ENCODE measurements at places on chromosomes 7 and 10.

GRCh38 chr7:80511964-80512363 is at the start of gene GNAT3:
Gene GNAT3, minus strand, starts transcription at chr7:80512064. Its CDS starts 138 bp downstream, at chr7:80511926.
- DNase-seq, result no peak

- no peak for DNase-seq
Observed at GRCh38 chr7:131546583-131547141, 9.8 kb downstream of the PODXL start.

- DNase-seq, result peak; percentile 1
Observed at GRCh38 chr10:109773288-109774120, 149.8 kb downstream of the XPNPEP1 start.

DNA sequence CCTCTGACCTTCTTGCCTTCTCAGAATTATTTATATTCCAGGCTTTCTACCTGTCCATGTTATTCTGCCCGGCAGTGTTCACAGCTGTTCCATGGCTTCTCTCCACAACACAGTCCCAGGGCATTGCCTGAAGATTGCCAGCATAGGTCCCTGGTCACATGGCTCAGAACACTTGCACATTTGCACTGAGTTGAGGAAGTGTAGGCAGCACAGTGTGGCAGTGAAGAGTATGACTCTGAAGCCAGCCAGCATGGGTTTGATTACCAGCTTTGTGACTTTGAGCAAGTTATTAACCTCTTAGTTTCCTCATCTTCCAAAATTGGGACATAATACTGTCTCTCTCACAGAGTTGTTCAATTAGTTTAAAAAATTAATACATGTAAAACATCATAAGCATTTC is 73.2 kb upstream of the NEUROD6 start:
- DNase-seq, result no peak

GRCh38 chr10:11746883-11747539 is 4.8 kb downstream of the ECHDC3 start:
- no peak for DNase-seq

- DNase-seq, result no peak
Observed at GRCh38 chr10:133017203-133017601, 70.5 kb upstream of the ADGRA1 start.

- peak; percentile 46 for DNase-seq
Observed at GRCh38 chr7:93115796-93116195, 2.0 kb downstream of the SAMD9 start.

DNA sequence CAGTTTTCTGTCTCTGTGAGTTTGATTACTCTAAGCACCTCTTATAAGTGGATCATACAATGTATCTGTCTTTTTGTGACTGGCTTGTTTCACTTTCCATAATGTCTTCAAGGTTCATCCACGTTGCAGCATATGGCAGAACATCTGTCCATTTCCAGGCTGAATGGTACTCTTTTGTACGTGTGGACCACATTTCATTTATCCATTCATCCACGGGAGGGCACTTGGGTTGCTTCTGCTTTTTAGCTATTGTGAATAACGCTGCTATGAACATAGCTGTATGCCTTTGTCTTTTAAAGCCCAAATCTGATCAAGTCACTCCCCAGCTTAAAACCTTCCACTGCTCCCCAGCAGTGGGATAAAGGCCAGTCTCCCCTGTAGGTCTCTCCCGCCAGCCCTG is 31.5 kb downstream of the EGFR start:
- DNase-seq, result no peak

- no peak for DNase-seq
Observed at GRCh38 chr10:80460399-80461207, 6.5 kb downstream of the TSPAN14 start.

GRCh38 chr7:151904270-151904669 is 27.4 kb upstream of the PRKAG2 start:
- DNase-seq, result no peak

DNA sequence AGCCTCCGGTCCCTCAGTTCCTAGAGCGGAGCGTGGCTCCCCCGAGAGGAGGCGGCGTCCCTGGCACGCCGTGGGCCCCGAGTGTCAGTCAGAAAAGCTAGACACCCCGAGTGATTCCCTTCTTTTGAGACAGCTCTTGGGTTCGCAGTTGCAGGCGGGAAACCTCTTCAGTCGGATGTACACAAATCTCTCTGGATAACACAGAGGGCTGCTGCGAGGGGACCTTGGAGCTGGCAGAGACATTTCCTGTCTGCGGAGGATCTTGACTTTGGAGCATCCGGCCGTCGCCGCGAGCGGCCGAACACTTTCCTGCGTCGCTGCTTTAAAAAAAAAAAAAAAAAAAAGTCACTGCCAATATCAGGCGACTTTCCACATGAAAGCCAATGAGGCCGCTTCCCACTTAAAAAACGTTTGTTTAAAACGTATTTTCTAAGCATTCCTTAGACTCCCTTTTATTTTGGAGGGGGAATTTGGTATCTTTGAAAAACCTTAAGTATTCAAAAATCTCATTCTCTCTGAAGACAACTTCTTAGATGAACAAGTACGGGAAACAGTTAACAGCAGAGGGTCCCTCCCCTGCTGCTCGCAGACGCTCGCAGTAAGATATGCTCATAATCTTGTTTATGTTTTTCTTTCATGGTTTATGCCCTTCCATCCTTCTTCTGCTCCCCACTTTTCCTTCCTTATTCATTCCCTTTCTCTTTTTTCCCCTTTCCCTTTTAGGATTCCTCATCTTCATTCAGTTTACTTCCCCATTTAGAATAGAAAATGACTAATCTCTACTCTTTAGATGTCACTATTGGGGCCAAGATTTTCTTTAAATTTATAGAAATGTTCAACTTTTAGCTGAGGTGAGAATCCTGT is 10.0 kb downstream of the HHEX start:
- no peak for DNase-seq

GRCh38 chr10:102702742-102703141 is 11.5 kb downstream of the ARL3 start:
- DNase-seq, result no peak

DNA sequence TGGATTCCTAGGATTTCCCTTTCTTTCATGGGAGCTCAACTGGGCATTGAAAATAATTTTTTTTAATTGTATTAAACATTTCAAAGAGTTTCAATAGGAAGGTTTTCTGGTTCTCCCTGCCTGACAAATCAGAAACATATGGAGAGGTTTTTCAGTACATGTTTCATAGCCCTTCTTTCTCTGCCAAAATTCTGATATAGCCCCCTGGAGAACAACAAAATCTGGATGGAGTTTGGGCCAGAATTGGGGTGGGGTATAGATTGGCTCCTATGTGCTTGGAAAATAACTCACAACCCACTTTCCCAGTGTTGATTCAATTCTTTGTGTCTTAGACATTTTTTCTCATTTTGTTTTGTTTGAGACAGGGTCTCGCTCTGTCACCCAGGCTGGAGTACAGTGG is 24.6 kb upstream of the EIF4H start:
- DNase-seq, result no peak

- no peak for DNase-seq
Observed at GRCh38 chr10:92493362-92493761, 80.5 kb downstream of the IDE start.

- DNase-seq, result no peak
Observed at GRCh38 chr7:24836084-24836483, 78.8 kb upstream of the GSDME start.

GRCh38 chr10:132560241-132560731 is 22.7 kb downstream of the INPP5A start:
- no peak for DNase-seq

- peak; percentile 46 for DNase-seq
Observed at GRCh38 chr10:101441541-101442455, 87.8 kb downstream of the BTRC start.

GRCh38 chr10:11961771-11962170 is 80.8 kb downstream of the UPF2 start:
- no peak for DNase-seq

DNA sequence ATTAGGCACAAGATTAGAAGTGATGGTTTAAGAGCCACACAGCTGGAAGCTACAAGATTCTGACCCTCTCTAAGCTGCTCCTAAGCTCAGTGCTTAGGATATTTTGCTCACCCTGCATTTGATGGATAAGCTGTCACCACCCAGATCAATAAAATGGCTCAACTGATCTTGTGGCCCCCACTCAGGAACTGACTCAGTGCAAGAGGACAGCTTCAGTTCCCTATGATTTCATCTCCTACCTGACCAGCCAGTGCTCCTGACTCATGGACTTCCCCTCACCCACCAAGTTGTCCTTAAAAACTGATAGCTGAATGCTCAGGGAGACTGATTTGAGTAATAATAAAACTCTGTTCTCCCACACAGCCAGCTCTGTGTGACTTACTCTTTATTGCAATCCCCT is 833.8 kb downstream of the GRID1 start:
- no peak for DNase-seq

DNA sequence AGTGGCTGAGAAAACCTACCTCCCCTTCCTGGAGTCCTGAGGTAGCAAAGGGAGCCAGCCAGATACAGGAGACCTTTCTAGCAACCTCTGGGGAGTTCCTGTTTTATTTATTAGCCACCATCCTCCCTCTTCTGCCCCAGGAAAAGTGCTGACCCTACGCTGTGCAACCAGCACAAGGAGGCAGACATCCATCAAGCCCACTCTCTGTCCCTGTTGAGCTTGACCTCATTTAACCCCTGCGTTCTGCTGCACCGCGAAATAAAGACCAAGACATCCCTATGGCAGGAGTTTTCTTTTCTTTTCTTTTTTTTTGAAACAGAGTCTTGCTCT is 25.3 kb upstream of the ANKRD2 start:
- DNase-seq, result no peak

DNA sequence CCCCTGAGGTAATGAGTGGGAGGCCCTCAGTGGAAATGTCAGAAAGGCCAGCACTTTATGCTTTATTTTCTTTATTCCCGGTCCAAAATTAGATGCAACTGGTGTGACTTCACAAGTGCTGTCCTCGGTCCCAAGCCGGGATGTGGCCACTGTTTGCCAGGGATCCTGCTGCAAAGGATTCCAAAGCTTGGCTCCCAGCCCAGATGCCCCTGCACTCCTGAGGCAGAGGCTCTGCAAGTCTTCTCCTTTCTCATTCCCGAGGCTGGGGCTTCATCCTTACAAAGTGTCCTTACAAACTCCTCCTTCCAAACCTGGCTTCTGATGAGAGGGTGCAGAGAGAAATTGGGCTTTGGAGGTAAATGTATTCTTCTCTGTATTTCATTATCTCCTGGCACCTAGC is 544.3 kb upstream of the DPP6 start:
- DNase-seq, result no peak

- no peak for DNase-seq
Observed at GRCh38 chr10:131426534-131426898, 115.0 kb upstream of the TCERG1L start.

- no peak for DNase-seq
Observed at GRCh38 chr7:153381275-153382040, 621.9 kb downstream of the ACTR3B start.

- DNase-seq, result no peak
Observed at GRCh38 chr7:135801877-135802276, 53.3 kb upstream of the FAM180A start.

- DNase-seq, result no peak
Observed at GRCh38 chr10:102291221-102291905, 46.0 kb downstream of the GBF1 start.

DNA sequence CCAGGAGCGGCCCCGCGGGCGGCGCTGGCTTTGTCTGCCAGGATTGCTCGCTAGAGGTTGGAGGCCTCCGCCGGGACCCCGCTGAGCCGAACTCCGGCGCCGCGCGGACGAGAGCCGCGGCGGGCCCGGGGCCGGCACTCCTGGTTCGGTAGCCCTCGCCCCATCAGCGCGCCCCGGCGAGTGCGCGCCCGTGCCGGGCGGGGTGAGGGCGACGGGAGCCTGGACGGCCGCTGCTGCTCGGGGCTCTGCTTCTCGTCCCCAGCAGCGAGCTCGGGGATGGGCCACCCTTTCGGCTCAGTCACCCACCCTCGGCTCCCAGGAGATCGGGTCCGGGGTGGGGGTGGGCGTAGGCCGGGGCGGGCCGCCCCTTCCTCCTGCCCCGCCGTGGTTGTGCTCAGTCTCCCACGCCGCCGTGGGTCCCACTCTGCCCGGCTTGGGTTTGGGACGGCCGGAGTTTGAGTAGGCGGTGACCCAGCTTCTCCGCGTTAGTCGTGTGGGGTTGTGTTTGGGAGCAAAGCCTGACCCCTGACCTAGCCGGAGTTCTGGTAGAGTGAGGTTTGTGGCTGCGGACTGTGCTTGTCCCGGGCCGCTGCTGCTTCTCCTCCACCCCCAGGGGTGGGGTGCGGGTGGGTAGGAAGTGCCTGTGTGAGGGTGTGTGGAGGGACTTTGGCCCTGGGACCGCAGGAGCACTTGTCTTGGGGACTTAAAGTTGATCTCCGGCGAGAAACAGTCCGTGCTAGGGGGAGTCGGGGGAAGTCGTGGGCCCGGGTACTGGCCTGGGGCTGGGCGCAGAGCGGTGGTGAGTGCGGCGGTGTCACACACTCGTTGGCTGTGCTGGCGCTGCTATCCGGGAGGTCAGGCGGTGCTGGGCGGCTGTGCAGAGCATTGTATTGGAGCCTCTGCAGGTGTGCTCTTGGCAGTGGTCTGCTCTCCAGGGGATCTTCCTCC is 677 bp downstream of the TSPAN14 start:
- no peak for DNase-seq

GRCh38 chr10:74589226-74589673 is 237.2 kb upstream of the KAT6B start:
- peak; percentile 98 for DNase-seq

DNA sequence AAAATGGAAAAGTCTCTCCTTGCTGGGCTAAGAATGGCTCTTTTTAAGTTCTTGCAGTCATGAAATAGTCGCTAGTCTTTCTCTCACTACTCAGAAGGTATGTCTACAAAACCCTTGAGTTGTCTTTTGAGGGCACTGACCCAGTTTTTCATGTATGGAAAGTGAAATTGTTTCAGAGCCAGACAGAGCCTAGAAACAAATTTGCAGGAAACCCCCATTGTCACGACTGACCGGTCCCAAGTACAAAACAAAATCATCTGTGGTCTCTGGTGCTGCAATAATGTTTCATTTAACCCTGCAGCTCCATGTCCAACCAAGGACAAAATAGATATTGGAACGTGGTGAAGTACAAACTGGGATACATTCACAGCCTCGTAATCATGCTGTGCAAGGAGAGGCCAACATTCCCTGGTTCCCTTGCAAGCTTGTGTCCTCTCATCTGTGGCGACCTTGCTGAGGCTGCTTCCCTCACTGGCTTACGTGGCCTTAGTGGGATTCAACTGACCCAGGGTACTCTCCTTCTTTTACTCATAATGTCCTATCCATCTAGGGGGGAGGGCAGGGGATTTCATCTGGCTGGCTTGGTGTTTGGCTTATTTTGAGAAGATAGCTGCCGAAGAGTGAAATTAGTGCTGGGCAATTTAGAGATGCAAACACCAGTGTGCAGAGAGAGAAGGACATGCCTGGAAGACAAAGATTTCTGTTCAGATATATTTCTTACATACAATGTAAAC is 172.5 kb downstream of the IPMK start:
- DNase-seq, result no peak

GRCh38 chr10:46308666-46309450 is 22.1 kb downstream of the ANTXRL start:
- no peak for DNase-seq

- DNase-seq, result no peak
Observed at GRCh38 chr7:90686146-90686545, 90.0 kb downstream of the CDK14 start.

GRCh38 chr7:66348531-66348930 is 143.4 kb downstream of the TPST1 start:
- no peak for DNase-seq

All from AG09309 (cell line).